AG10803 (cell line): ENCODE measurements at places on chromosomes 13 and 19.

DNA sequence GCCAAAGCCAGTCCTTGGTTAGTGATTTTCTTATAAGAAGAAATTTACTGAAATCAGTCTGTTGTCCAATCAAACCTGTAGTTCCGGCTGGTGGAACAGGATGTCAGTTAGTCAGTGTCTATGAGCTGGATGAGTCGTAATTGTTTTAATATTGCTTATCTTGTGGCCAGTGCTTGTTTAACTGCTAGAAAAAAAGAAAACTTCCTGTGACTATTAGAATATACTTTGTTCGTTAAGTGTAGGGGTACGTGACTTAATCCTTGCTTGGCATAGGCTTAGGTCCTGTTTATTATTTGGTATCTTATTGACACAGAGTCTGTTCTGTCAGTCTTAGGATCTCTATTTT lies 1484.8 kb upstream of the MIR17HG start:
- no peak for DNase-seq

DNA sequence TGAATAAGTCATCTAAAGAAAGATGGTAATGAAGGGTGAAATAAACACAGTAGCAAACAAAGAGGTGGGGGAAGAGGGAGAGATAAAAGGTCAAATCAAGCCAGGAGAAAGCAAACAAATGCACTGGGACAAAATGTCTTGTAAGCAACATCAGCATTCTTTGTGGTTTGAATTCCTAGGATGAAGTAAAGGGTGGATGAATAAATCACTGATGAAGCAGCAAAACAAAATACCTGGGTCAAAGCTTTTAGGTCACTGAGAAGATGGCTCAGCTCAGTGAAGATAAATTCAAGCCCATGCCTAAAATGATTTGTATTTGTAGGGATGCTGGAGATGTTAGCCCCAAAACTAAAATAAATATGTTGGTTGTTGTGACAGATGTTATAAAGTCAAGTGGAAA lies 86.5 kb upstream of the FBXL3 start:
- peak; percentile 20 for DNase-seq

- no peak for DNase-seq
Measured at GRCh38 chr19:8163759-8164158, 14.4 kb upstream of the FBN3 start.

- DNase-seq: peak; percentile 9
Measured at GRCh38 chr19:55703790-55704215, 28.8 kb downstream of the EPN1 start.

DNA sequence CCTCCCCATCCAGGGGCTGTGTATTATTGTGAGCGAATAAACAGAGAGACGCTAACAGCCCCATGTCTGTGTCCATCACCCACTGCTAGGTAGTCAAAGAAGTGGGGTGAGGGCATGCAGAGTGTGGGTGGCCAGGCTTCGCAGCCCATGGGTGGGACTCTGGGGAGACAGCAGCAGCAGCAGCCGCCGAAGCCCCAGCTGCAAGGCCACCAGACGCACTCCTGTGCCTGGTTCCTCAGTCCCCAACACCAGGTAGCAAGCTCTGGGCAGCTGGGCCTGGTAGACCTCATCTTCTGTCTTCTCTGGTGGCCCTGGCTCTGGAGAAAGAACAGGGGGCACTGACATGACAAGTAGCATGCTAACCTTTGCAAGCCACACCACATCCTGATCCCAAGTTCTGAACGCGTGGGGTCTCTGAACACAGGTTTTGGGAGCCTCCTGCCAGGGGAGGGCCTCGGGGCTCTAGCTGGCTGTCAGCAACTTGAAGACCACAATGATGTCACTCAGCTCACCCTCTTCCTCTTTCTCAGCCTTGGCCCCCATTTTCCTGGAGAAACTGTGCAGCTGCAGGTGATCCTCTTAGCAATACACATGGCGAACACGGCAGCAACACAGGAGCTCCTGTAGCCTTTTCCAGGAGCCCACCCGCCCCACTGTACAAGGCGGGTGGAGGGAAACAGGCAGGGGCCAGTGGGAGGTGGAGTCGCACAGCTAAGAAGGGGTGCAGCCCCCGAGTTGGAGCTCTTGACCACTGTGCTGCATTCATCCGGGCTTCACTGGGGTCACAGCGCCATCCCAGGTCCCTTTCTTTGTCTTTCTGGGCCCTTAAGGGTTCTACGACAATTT lies 5.8 kb downstream of the FUZ start:
- DNase-seq: no peak

GRCh38 chr13:23634897-23635296 lies 64.7 kb downstream of the TNFRSF19 start:
- DNase-seq: no peak

- DNase-seq: no peak
Measured at GRCh38 chr19:56740501-56740900, 68.9 kb upstream of the ZNF835 start.
